ENCODE measurements at places on chromosomes 4 and X.

DNA sequence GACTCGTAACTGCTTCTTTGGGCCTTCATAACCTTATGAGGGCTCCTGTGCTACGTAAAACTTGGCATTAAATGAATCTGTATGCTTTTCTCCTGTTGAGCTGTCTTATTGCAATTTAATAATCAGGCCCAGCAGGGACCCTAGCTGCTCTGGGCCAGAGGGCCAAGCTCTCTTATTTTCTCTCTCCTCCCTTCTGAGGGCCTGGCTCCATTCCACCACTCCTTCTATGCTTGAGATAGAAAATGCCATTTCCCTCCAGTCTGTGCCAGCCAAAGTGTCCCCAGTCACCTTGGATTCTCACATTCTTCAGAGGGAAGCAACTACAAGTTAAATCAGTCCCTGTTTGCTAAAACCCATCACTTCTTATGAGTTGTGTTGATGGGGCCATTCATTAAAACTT lies 90.1 kb downstream of the CLCN4 start:
- DNase-seq, result no peak

- DNase-seq, result peak; percentile 59
Observed at GRCh38 chr4:128782076-128782715, 27.3 kb upstream of the JADE1 start.

- DNase-seq, result no peak
Observed at GRCh38 chr4:125758438-125758837, 443.7 kb downstream of the FAT4 start.

DNA sequence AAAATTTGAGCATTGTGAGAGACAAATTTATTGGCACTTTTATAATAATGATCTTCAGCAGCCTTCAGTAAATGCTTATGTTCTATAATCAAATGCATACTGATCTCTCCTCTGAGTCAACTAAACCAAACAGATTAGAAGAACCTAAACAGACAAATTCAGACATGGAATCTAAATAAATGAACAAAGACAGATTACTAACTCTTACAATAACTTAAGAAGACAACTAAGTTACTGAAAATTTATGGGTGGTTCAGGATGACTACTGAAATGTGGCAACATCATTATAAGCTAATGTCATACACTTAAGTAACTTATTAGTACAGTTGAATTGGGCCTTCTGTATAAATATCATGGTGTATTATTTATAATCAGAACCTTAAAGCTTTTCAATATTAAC lies 127.3 kb downstream of the NEK1 start:
- no peak for DNase-seq

- no peak for DNase-seq
Observed at GRCh38 chr4:127244515-127244914, 388.2 kb upstream of the INTU start.

DNA sequence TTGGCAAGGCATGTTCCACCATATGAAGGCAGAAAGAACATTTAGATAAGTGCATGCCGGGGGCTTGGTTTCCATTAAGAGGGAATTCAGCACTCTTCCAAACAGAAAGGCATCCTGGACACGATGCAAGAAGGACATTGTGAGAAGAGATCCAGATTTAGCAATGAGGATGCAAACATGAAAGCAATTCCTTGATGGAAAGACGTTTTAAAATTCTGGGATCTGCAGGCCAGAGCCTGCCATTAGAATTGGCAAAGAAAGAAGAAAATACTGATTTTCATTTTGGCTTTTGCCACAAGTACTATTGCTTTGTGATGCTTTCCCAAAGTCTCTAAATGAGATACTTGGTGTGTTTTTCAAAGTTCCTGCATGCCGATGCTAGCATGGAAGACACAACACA lies 367.6 kb downstream of the PPP3CA start:
- DNase-seq, result no peak
